ENCODE measurements at places on chromosomes 5 and 9.

GRCh38 chr5:126125407-126125806, 297.8 kb upstream of the GRAMD2B start:
- no peak for DNase-seq

DNA sequence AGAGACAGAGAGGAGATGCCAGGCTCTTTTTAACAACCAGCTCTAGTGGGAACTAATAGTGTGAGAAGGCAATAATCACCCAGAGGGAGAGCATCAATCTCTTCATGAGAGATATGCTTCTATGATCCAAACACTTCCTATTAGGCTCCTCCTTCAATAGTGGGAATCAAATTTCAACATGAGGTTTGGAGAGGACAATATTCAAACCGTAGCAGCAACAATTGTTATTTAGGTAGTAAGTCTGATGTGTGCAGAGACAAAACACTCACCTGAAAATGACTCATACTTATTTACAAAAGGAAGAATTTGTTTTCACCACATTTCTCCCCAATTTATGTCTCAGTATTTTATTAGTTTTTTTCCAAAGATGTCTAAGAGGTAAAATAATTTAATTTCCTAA, 144.3 kb downstream of the ST8SIA4 start:
- no peak for DNase-seq

DNA sequence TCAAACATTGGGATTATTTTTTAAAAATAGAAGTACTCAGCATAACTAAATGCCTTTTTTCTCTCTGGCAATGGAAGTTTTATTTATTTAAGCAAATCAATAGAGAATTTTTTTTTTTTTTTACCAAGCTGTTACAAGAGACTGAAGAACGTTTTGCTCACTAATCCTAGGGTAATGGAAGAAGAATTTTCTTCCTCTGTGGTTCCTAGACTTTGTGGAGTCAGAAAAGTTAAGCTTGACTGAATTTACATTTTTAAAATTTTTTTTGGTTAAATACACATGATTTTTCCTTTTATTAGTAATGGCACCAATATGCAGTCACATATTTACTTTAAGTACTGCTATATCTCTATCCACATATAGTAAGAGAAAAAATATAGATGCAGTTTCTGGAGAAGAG, 189.8 kb downstream of the PCSK1 start:
- no peak for DNase-seq

- no peak for DNase-seq
These were observed 18.8 kb downstream of the PTAR1 start for GRCh38 chr9:69740872-69741505.

DNA sequence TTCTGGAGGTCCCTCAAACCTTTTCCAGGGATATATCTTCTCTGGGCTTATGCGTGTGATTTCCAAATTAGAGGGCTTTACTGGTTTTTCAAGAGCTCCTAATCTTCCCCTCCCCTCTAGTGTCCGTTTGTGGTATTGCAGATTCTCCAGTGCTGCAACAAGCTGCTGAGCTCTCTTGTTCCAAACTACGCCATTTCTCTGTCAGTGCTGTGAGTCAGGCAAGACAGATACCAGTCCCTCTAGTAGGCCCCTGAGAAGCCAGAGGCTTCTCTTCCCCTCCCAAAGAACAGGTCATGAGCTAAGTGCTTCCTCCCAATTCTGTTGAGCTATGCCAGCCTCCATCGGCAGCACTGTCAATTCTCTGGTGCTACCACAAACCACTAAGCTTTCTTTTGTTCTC, 149.5 kb downstream of the FANCC start:
- DNase-seq: peak; percentile 90

DNA sequence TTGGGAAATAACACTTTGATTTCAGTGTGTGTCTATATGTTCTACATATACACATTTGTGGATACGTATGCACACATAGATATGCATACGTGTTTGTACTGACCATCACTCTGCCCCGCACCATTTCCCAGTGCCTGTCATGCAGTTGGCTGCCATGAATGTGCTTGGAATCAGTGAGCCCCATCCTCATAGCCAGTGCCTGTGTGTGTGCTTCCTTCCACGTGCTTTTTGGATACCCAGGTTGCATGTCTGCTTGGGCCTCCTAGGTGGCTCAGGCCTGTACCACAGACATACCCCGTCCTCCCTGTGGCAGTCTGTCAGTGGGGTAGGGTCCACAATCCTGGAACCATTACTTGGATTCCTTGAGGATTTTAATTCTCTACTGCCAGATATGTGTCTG, 243.6 kb downstream of the FANCC start:
- DNase-seq: no peak

DNA sequence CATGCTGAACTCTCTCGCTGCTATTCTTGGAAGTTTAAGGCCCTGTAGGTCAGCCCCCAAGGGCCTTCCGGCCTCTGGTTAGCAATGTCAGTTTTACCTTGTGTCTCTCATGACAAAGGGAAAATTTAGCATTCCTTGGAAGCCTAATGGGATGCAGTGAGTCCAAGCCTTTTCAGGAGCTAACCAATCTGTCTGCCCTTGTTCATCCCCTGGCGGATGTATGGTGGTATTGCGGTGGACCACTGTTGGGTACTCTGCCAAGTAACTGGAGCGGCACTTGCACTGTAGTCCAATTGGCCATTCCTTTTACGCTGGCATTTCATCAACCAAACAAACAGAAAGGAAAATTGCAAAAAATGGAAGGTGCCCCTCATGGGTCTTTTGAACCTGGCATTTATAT, 318.4 kb upstream of the NMUR2 start:
- DNase-seq: no peak

GRCh38 chr9:76213751-76214150, 180.5 kb downstream of the RFK start:
- no peak for DNase-seq

- DNase-seq: no peak
These were observed 117.9 kb upstream of the SPATA31C2 start for GRCh38 chr9:88256216-88256615.
